D721Med (cell line): ENCODE measurements at places on chromosomes 12 and 14.

DNA sequence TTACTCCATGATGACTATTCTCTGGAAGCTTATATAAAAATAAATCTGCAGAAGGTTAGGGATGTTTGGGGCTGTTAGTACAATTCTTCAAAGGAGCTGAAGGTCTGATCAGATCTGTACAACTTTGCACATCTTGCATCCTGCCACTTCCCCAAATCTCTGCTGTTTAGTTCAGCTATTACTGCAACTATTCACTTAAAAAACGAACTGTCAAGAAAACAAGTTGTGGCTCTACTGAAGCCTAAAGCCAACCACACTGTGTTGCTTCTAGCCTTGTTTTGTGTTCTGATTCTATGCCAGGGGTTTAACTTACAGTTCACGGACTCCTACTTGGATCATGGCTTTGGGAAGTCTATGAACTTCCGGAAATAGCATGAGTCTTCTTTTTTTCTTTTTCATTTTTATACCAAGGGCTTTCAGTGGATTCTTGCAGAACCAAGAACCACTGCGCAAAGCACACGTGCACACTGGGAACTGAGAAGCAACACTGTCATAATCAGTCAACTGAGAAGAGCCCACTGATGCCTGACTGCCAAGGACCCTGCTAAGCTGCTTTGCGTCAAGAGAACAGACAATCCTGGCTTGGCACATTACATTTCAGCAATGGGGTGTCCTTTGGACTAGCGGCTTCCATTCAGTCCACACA lies 66.3 kb upstream of the EEA1 start:
- DNase-seq = no peak

DNA sequence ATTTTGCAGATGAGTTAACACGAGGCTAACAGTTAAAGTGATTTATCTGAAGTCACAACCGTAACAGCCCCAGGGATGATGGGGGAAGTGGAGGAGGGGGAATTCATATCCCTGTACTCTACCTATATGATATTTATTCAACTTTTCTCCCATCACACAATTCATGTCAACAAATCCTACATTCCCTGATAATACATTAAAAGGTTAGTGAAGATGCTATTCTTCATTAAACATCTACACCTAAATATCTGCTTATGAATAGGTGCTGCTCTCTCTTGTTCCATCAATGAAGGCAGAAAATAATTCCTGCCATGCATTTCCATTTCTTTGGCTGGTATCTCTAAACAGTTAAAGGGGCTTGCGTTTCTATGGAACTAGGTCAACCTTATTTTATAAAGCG lies 6.8 kb downstream of the YBX3 start:
- DNase-seq = no peak

- no peak for DNase-seq
Measured at GRCh38 chr12:90543841-90544240, 411.1 kb downstream of the CCER1 start.

GRCh38 chr12:109893261-109893995 lies 6.6 kb upstream of the TCHP start:
- DNase-seq = no peak

- DNase-seq = no peak
Measured at GRCh38 chr12:101775816-101776215, 36.6 kb upstream of the SYCP3 start.

- no peak for DNase-seq
Measured at GRCh38 chr12:86445356-86445755, 189.2 kb upstream of the MGAT4C start.

DNA sequence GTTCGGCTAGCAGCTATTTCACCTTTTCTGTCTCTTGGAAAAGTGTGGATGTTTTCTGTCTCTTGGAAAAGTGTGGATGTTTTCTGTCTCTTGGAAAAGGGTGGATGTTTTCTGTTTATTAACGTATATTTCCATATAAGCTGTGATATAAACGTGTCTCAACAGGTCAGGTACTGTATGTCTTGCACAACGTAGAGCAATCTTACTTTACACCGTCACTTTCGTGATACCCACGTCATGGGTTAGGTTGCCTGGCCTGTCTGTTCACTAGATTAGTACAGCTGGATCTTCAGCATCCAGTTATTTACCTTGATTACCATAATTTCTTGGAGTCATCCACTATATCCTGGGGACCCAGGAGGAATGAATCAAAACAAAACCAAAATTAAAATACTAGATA lies 14.1 kb downstream of the CLEC7A start:
- no peak for DNase-seq

DNA sequence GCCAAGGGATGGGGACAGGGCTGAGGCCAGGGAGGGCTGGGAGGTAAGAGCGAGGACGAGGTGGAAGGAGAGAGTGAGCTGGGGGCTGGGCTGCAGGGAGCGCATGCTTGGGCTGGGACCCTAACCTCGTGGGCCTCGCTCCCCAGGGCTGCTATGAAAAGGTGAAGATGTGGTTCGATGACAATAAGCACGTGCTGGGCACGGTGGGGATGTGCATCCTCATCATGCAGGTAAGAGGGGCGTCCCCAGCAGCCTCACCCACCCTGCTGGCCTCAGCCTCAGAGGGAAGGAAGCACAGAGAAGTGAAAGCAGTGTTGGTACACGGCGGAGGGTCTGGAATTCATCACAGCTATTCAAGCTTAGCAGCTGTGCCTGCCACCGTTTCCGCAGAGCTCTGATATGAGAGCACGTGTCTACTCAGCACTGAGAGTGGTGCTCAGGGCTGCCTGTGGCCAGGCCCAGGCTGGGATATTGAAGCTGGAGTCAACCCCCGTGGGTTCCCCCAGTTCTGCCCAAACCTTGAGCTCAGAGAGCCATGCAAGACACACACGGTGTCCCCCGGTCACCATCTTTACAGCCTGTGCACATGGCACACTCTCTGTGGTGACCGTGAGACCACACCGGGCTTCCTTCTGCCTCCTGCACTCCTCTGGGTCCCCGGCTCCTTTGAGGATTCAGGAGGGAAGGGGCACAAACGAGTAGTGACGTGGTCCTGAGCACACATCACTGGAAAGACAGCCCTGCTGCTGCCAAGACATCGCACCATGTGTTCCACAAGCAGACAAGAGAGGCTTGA lies 204.6 kb downstream of the TSPAN9 start:
- no peak for DNase-seq

DNA sequence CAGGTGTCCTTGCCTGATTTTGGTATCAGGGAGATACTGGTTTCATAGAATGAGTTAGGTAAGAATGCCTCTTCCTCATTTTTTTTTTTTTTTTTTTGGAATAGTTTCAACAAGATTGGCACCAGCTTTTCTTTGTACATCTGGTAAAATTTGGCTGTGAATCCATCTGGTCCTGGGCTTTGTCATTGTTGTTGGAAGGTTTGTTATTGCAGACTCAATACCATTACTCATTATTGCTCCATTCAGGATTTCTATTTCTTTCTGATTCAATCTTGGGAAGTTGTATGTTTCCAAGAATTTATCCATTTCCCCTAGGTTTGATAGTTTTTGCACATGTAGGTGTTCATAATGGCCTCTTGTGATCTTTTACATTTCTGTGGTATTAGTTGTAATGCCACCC lies 126.0 kb upstream of the KITLG start:
- no peak for DNase-seq

DNA sequence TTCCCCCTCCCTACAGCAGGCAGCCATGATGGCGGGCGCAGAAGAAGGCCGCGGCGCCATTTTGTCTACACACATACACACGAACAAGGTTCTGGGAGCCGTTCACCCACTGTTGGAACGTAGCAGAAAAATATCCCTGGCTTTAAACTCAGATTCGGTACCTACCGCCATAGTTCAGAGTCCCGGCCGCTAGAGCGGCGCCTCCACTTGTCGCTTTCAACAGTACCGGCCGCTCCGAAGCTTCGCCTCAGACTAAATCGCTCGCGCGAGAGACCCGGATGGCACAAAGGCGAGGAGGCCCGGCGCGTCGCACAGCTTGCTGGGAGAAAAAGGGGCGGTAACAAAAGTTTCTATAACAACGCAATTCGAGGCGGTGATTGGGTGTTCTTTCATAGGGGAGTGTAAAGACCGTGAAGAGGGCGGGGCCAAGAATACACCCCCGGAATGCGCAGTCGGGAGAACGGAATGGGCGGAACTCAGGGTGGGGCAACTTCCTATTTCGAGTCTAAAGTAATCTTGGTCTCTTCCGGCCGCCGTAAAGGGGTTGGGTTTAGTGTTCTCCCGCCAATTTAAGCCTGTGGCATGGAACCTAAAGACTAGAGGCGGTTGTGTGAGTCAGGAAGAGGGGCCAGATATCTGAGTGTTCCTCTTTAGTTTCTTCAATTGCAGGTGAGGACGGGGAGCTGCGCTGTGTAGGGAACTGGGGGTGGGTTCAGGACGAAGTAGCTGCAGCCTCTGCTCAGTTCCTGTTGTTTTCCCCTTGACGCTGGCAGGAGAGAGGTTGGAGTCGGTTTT lies at the start of the genes KNTC1 and RSRC2:
TSS of gene KNTC1 (plus strand) at position 567 of the 795 bp plus-strand sequence. CDS start 2,815 bp downstream, outside the sequence.
TSS of gene RSRC2 (minus strand) at position 254 of the 795 bp plus-strand sequence. CDS start at position 171, 83 bp downstream.
- peak; percentile 57 for DNase-seq

DNA sequence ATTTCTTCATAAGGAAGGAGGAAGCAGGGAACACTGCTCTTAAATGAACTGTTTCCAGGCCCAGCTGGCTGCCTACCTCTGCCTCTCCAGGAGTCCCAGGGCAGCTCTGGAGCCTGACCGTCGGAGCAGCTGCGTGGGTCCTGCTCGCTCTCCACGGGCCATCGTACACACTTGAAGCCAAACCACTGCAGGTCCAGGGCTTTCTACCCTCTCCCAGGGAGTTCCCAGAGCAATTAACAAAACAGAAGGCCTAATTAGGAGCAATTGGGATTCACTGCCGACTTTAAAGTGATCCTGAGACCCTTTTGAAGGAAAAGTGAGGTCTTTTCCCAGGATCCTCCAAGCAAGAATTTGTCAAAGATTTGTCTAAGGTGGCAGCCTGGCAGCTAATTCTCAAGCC lies 76.9 kb downstream of the OTX2 start:
- no peak for DNase-seq

GRCh38 chr12:121451961-121452339 lies 52.0 kb downstream of the RNF34 start:
- DNase-seq = no peak

- DNase-seq = no peak
Measured at GRCh38 chr12:3885277-3886094, 12.3 kb upstream of the PARP11 start.

DNA sequence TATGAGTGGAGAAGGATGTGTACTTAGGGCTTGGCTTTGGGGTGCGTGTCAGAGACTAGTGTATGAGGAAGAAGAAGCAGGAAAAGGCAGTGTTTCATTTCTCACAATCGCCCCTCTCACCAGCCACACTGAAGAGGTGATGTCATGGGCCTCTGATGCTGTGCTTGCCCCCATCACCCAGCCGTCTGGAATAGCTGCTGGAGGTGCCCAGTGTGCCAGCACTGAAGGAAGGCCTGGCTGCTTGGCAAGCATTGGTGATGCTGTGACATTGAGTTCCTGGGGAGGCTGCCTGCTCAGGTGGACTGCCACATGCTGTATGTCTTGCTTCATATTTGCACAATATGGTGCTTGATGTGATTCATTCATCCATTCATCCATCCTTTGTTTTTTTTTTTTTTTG lies 56.2 kb downstream of the CRADD start:
- no peak for DNase-seq

- DNase-seq = no peak
Measured at GRCh38 chr14:75430116-75430515, 2.3 kb downstream of the JDP2 start.

- no peak for DNase-seq
Measured at GRCh38 chr14:35979531-35979930, 153.4 kb downstream of the BRMS1L start.

DNA sequence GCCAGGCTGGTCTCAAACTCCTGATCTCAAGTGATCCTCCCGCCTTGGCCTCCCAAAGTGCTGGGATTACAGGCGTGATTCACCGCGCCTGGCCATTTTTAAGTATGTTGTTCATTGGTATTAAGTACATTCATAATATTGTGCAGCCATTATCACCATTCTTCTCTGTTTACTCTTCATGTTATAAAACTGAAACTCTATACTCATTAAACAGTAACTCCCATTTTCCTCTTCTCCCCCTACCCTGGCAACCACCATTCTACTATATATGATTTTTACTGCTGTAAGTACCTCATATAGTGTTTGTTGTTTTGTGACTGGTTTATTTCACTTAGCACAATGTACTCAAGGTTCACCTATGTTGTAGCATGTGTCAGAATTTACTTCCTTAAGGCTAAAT lies 23.1 kb downstream of the METAP2 start:
- no peak for DNase-seq

GRCh38 chr12:27828196-27828595 lies 48.2 kb upstream of the MANSC4 start:
- no peak for DNase-seq

DNA sequence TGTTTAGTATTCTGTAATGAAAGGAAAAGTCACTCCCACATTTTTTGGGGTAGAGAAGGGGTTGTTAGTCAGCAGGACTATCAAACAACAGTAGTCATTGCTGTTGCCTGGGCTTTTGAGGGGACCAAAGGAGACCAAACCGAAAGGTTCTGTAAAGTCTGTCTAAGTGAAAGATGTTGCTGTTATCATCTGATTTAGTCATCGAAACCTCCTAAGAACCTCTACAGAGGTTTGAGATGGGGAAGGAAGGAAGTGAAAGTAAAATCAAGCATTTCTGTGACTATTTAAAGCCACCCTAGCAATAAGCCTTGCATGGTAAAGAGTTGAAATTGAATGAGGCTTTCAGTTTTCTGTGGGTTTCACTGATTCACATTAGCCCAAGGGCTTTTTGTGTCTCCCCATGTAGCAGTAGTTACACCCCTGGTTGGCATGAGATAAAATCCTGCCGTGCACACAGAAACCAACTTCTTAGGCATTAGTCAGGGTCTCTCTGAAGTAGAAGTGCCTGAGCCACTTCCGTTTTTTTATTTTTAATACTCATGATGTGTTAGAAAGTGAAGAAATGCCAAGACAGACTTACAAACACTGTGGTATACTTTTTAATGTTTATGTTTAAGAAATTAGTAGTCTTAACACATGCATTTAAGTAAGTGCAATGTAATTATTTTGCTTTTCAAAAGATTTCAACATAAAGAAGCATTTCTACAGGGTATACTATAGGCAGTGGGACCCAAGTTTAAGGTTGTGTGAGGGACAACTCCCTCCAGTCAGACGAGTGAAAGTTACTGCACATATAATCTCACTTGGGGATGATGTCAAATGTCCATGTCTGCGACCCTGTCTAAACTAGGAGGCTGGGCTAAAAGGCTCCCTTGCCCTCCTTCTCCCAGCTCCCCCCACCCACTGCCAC lies 50.4 kb downstream of the DYRK2 start:
- DNase-seq = no peak

- DNase-seq = no peak
Measured at GRCh38 chr14:99267837-99268781, 3.9 kb downstream of the BCL11B start.
